Fibroblast of pulmonary artery (primary cell): ENCODE measurements at places on chromosomes 16 and 17.
A peak's percentile ranks its signal among the peaks of the same experiment; 100 is the strongest.

GRCh38 chr16:83807327-83807709, 460 bp upstream of the HSBP1 start:
- no peak for DNase-seq

GRCh38 chr17:47821424-47822391, at the start of gene OSBPL7:
OSBPL7 (minus strand) TSS chr17:47821794; CDS start chr17:47820278, 1,516 bp downstream.
- peak; percentile 83 for DNase-seq

DNA sequence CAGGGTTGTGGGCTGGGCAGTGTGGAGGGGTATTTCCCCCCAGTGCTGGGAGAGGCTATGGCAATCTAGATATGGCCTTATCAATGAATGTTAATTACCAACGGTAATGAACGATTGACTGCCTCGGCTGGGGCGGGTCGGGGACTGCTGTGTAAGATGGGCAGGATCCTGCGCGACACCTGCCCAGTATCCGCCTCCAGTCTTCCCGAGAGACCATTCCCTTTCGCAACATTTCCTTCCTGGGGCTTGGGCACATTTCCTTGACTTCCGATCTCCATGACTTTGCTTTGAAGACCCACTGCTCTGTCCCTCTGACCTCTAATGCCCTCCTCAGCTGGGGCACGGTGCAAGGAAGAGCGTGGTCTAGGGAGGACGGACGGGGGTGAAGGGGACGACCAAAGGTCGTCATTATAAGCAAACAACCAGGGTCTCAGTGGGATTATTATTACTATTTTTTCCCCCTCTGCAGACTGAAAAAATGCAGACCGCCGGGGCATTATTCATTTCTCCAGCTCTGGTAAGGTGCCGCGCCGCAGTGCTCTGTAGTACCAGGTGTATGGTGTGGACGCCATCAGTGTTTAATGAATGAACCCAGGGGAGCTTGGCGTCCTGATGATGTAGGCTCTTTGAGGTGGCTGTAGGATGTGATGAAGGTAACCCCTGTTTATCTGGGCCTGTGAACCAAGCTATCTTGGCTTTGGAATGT, 506 bp downstream of the ATP5MC1 start:
- no peak for DNase-seq

GRCh38 chr17:37650419-37651003, 7.3 kb upstream of the DDX52 start:
- peak; percentile 69 for DNase-seq

DNA sequence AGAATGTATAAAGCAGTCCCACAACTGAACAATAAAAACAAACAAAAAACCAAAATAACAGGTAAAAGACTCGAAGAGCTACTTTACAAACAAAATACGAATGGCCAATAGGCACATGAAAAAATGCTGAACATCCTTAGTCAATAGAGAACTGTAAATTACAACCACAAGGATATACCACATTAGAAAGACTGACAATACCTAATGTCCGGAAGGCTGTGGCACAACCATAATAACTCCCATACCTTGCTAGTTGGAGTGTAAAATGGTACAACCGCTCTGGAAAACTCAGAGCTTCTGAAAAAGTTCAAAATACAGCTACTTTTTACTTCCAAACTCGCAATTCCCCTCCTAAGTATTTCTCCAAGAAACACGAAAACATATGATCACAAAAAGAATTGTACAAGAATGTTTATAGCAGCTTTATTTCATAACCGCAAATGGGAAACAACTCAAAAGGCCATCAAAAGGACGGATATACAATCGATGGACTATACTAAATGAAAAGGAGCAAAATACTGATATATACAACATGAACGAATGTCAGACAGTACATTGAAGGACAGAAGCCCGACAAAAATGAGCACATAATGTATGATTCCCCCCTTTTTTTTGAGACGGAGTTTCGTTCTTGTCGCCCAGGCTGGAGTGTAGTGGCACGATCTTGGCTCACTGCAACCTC, 2.3 kb downstream of the TP53 start:
- DNase-seq, result no peak

DNA sequence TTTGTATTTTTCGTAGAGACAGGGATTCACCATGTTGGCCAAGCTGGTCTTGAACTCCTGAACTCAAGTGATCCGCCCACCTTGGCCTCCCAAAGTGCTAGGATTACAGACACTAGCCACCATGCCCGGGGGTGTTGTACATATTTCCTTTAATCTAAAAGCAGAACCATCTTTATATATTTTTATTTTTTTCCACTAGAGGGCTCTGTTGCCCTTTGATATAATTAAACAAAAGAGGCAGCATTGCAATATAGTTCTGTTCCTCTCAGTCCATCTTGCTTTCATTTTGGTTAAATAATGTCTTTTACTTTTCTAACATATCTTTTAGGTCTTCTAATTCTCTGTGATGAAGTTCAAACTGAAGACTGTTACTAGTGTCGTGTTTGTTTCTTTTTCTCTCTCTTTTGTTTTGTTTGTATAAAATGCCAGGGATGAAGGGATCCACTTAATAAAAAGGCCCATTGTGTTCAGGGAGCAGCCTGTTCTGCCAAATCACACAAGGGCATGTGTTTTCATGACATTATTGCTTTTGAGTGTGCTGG, 23.4 kb downstream of the WWOX start:
- peak; percentile 70 for DNase-seq

- DNase-seq, result no peak
Measured at GRCh38 chr17:74715144-74715543, 2.4 kb upstream of the CD300LF start.

DNA sequence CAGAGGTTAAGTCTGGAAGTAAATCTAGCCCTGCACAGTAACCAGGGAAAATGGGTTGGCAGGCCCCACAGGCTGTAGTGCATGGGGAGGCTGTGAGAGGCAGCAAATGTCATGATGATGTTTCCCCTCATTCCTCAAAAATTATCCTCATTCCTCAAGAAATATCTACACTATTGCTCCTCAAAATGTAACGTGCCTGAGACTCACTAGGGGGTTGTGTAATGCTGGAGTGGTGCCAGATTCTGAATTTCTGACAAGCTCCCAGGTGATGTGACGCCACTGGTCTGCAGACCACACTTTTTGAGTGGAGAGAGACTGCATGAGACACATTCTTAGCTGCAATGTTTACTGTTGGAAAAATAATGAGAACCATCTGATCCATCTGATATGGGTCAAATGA, 1.2 kb upstream of the MPP3 start:
- peak; percentile 54 for DNase-seq

DNA sequence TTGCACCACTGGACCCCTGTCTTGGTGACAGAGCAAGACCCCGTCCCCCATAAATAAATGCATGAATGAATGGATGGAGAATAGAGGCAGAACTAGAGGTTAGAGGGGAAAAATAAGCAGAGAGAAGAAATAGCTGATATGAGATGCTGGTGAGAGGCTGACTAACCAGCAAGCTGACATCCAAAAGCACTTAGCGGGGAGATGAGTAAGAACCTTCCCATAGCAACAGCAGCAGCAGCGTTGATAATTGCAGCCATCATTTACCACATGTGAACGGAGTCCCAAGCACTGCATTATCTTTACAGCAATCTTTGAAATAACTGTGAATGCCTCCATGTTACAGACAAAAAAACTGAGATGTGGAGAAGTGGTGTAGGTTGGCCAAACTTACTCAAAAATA, 777.3 kb upstream of the EEF2KMT start:
- DNase-seq, result no peak

- no peak for DNase-seq
Measured at GRCh38 chr17:21419299-21420239, 43.4 kb downstream of the KCNJ12 start.

DNA sequence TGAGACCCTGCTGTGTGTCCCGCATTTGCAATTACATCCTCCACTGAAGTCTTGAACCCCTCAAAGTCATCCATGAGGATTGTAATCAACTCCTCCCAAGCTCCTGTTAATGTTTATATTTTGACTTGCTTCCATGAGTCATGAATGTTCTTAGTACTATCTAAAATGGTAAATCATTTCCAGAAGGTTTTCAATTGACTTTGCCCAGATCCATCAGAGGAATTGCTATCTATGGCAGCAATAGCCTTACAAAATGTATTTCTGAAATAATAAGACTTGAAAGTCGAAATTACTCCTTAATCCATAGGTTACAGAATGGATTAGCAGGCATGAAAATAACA, 2.5 kb upstream of the C16orf87 start:
- no peak for DNase-seq

GRCh38 chr17:19725486-19725885, 9.1 kb upstream of the SLC47A2 start:
- no peak for DNase-seq

DNA sequence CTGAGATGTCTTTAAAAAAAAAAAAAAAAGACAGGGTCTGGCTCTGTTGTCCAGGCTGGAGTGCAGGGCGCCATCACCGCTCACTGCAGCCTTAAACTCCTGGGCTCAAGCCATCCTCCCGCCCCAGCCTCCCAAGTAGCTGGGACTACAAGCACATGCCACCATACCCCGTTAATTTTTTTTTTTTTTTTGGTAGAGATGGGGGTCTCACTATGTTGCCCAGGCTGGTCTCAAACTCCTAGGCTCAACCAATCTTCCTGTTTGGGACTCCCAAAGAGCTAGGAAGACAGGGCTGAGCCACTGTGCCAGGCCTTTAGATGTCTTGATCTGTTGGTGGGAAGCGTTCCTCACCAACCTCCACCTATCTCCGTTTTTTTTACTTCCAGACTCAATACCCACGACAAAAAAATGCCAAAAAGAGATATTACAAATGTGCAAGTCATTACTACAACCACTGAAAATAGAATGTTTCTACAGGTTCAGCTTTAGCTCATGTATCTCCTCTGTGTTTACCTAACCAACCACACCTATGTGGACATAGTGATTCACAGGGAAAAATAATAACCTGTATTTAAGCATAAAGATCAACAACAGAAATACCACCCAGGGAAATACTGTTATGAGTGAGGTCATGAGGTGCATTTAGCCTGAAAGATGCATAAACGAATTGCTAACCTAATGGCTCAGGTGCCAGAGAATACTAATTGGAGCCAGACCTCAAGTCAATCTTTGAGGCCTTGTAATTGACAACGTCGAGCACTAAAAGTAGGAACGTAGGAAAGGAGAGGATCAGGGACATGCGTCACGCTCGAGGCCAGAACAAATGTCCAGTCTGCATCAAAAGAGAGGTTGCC, 22.6 kb downstream of the NACA2 start:
- DNase-seq, result no peak

DNA sequence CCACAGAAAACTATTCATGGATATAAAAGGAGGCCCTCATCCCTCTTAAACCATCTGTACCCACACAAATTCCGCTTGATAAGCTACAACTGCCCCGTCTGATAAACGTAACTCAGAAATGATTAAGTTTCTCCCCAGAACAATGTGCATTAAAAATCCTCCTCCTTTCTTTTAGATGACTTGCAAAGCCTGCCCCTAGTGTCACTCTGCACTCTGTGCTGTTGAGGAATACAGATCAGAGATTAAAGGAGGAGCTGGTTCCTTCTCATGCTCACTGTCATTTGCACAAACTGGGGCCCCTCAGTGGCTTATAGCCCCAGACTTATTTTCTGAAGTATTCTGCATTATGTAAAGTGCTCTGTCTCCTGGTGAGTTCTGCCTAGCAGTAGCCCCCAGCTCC, 33.3 kb downstream of the CDRT15 start:
- DNase-seq, result peak; percentile 14

DNA sequence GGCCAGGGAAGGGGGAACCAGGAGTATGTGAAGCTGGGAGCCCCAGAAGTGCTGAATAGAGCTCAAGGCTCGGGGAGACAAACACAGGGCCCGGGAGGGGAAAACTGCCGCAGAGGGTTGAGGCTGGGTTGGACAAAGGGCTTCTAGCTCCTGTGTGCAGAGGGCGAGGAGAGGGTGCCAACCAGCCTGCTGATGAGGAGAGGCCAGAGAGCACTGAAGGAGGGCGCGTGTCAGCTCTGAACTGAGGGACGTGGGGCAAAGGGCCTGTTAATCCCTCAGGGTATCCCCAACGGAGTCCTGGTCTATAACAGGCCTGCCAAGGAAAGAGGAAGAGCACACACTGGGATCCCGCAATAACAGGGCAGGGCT, 151.3 kb downstream of the C16orf78 start:
- DNase-seq, result no peak

GRCh38 chr16:85717393-85718152, 28.8 kb upstream of the GINS2 start:
- peak; percentile 69 for DNase-seq

DNA sequence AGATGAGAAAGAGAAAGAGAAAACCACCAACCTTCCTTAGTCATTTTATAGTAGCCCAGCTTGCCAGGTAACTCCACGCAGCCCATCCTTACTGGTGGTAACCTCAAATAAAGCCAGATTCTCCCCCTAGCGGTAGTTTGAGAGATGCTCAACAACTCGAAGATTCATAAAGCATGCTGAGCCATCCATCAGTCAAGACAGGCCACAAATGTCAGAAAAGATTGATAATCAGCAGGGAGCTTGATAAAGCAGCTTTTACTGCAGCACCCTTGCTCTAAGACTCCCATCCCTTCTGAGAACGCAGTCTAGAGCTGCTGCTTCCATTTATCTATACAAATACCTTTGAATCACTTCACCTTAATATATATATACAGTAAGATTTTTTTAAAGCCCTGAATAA, 451.5 kb upstream of the HSBP1 start:
- peak; percentile 79 for DNase-seq

DNA sequence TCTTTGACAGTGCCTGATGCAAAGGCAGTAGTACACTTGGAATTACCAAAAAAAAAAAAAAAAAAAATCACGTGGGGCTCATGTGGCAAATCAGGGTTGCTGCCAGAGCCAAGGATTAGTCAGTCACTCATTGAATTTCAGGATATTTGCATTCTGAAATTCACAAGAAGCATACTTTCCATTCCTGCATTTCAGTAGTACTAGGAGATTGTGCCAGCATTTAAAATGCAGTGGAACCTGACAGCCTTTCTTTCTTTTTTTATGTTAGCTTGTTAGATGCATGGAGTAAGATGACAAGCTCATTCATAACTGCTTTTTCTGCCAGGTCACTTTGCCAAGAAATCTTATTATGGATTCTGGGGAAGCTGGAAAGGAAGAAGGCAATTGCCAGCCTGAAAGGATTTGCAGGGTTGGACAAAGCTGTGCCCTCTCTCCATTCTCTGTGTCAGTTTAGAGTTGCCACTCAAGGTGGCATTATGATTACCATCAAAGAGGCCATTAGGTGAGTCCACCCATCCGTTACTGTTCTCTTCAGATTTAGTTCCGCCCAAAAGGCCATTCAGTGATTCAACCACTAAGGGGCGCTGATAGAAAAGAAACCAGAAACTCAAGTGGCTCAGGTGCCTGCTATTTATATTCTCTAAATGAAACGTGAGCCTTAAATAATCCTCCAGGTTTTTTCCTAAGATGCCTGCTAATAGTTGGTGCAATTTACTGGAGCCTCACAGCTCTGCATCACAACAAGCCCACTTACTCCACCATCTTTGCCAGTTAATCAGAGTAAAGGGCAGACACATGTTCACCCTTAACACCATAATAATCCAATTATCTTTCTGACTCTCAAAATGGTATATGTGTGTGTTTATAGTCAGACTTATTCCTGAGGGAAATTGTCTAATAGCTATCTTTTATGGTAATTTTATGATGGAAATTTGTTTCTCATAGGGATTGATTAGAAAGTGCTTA, 59.0 kb downstream of the TANGO6 start:
- peak; percentile 74 for DNase-seq

GRCh38 chr17:78473951-78474613, 95.6 kb downstream of the PGS1 start:
- DNase-seq, result no peak
